ENCODE measurements at places on chromosomes 7 and 10.

DNA sequence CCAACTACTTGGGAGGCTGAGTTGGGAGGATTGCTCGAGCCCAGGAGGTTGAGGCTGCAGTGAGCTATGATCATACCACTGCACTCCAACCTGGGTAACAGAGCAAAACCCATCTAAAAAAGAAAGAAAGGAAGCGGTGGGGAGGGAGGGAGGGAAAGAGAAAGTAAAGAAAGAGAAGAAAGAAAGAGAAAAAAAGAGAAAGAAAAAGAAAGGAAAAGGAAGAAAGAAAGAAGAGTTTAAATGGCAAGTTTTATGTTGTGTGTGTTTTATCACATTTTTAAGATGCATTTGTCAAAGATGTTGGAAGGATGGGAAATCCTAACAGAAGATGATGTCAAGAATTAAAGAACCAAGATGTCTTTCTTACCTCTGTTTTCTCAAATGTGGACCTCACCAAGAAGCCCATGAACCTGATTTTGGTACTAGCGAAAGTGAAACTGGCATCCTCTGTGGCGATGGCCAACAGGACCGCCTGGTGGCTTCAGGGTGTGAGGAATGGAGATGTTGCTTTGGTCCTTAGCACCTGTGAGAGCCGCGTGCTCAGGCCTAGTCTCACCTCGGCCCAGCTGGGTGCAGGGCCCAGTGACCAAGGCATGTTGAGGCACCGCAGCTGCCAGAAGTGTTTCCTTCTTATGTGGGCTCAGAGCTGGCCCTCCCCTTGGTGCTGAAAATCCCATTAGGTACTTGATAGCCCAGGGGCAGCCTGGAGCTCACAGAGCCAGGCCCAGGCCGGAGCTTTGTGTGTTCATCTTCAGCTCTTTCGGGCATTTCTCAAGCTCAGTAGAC lies 9.8 kb downstream of the UCMA start:
- DNase-seq = no peak

DNA sequence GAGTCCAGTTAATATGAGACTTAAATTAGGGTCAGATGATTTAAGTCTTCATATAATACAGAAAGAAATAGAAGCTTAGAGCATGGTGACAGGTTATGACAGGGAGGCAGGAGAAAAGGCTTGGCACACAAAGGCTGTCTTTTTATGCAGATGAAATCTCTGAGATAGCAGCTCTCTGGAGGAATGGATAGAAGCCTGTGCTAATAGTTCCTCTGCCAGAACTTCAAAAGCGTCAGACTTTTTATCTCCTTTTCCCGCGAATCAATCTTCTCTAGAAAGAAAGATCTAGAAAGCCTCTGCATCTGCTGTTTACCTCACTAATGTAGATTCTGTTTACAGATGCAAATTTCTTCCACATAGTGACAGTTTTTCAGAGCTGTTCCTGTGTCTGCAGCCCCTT lies 1106.2 kb downstream of the XPNPEP1 start:
- no peak for DNase-seq

DNA sequence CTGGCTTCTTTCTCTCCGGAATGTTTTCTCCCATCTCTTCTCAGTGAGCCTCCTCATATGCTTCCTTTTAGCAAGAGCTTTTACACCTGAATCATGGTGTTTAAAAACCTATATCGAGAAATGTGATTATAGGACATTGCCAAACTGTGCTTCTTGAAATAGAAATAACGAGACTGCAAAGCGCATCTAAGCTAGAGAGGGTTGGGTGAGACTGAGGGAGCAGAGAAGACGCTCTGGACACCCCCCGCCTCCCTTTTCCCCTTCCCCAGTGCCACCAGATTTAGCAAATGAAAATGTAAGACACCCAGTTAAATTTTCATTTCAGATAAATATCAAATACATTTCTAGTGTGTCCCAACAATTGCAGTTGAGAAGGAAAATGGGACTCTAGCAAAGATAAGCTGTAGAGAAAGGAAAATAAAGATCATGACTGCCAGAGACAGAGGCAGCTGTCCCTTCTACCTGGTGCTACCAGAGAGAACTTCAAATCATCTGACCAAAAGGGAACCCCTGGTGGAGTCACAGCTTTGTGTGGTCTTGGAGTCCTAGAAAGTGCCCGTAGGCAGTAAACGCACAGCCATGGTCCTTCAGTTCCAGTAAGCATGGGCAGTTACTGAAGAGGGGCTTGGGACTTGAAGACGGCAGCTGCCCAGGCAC lies 14.6 kb downstream of the GSDME start:
- no peak for DNase-seq

- DNase-seq = no peak
Measured at GRCh38 chr10:42974693-42975002, 102.2 kb upstream of the RET start.

DNA sequence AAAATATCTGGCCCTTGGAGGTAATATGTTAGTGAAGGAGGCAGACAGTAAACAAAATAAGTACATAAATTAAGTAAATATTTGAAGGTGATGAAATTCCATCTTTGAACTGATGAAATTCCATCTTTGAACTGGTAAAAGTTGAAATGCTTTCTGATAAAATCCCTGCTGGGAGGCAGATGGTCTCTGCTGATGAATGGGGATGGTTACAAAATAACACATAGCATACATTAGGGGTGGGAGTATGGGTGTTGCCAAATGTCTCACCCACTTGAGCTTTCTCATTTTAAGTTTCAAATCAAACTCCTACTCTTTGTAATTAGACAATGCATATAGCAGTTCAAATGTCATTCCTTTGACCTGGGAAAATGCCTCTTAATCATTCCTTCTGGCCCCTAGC lies 77.5 kb upstream of the SORCS3 start:
- no peak for DNase-seq
